ENCODE measurements at places on chromosomes 1 and 21.

GRCh38 chr1:59005491-59006288 is 221.8 kb upstream of the JUN start:
- DNase-seq: no peak

- DNase-seq: no peak
These were observed 210.0 kb downstream of the ZC3H11B start for GRCh38 chr1:219402925-219403324.

DNA sequence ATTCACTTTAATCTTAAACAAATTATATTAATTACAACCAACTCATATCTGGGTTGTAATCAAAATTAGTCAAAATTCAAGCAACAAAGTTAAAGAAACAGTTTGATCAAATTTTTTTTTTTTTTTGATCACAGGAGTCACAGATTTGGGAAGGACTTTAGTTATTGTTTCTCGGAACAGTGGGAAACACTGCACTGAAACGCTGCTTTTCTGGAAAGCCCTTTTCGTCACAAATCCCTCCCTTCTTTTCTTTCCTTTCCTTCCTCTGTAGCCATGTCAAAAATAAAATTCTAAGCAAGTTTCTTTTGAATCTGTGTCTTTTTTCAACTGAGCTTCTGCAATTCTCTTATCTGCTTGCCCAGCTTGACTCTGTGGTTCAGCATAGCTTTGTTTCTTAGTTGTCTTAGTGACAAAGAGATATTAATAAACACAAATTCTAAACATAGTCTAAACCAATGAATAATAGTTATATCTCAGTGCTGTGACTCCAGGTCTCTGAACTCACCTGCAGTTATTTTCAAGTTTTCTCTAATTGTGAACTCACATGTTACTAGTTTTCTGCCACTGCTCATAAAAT is 53.8 kb downstream of the PTGS2 start:
- DNase-seq: no peak

DNA sequence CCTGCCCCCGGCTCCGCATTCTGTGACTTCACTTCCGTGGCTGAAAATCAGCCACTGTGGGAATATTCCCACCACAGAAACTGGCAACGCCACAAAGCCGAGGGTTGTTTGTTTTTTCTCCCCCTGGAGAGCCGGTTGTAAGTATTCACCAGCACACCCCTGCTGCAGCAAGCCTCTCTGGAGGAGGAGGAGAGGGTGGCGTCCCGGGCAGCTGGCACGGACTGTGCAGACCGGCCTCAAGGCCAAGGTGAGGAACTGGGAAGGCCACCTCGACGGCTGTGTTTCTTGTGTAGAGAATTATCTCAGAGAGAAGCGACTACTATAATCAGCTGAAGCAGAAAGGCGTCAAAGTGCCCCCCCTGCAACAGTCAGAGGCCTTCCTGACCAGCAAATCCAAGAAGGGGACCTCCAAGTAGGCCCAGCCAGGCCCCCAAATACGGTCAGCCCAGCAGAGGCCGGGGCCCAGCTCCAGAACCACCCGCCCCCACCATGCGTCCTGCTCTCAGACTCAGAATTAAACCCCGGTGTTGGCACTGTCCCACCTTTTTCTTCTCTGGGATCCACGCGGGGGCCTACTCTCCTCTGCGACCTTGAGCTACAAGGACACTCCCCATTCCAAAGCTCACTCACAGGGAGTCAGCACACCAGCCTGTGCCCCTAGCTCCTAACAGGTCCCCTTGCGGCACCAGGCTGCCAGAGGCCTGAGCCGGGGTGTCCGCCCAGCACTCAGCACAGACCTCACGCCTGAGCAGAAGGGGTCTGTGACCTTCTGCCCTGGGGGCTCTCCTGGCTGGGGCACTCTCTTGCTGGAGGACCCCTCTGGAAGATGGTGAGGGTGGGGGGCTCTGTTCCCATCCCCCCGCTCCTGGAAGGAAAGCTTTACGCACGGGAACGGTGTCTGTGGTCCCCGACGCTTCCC is 1.2 kb upstream of the SMIM1 start:
- DNase-seq: no peak

DNA sequence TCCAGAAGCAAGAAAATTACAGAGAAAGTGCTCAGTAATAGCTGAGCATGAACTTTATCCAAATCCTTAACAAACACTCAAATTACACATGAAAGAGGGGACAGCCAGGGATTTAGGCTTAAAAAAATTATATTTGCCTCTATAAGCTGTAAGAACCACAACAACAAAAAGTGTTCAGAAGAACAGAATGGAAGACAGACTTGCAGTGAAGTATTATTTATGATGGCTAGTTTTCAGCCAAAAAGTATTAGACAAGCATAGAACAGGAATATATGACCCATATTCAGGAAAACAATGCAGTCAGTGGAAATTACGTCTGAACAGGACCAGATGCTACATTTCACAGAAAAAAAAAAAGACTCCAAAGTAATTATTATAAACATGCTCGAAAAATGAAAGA is 1246.3 kb downstream of the NCAM2 start:
- no peak for DNase-seq

- DNase-seq: no peak
These were observed 35.1 kb downstream of the PROX1 start for GRCh38 chr1:214022810-214023425.
